ENCODE measurements at places on chromosomes 3 and 15. TPM values are rescaled to one million over a fixed set of nuclear protein-coding genes. Genes with fewer than 3 reads are reported as not detected.

DNA sequence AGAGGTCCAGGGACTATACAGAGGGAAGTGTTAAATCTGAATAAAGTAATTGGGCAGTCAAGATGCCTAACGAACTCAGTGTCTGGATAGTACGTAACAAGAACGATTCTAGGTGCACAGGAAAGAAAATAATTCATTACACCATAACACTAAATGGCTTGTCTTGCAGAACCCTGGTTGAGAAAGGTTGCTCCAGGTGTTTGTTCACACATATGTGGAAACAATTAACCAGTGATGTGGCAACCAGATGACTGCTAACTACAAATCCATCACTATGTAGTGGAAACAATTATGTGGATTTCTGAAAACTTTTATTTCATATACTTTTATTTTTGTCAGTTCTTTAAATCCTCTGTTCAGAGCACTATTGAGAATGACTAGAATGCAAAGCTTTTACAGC, 10.4 kb upstream of the HDC start:
- H3K27me3 ChIP-seq: no peaks in the 10 kb centered on the region
- no peak overlapping the region for H3K27ac ChIP-seq
- H3K4me1 ChIP-seq: no peaks in the 10 kb centered on the region
- no peaks in the 10 kb centered on the region for H3K36me3 ChIP-seq

DNA sequence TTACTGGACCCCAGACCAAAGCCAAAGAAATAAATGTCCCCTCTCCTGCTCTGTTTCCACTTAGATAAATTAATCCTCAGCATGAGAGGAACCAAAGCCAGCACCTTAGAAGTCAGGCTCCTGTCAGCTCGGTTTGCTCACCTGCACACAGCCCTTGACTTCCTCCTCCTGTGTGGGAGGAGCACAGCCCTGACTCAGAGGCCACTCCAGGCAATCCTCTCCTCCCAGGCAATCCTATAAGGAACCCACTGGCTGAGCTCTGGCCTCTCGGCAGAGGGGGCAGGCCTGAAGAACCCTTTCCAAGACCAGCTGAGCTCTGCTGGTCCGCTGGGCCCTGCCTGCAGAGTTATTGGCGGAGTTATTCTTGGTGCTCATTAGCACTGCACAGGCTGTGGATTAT, 30.8 kb downstream of the LIPC start:
- DNase-seq: no peak
- no peaks in the 10 kb centered on the region for H3K27me3 ChIP-seq
- H3K4me3 ChIP-seq: no peak overlapping the region
- no peak overlapping the region for H3K27ac ChIP-seq

DNA sequence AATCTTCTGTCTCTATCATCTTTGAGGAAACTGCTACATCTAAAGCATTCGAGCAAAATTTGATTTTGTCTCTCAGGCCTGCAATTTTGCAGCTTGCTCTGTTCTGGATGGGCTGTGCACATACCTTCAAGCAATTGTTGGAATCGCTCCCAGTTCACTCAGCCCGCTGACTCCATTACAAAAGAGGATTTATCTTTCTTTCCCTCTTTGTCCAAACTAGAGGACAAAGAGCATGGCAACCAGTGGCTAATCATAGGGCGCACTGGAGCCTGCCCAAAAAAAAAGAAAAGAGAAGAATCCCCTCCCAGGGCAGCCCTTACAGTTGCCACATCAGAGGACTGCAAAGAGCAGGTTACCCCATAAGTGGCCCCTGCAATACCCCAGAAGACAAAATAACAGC, 49.0 kb upstream of the DUT start:
- no peaks in the 10 kb centered on the region for H3K4me1 ChIP-seq
- H3K36me3 ChIP-seq: no peaks in the 10 kb centered on the region
- H3K4me3 ChIP-seq: no peak overlapping the region
- H3K27ac ChIP-seq: no peak overlapping the region
- no peaks in the 10 kb centered on the region for H3K27me3 ChIP-seq

DNA sequence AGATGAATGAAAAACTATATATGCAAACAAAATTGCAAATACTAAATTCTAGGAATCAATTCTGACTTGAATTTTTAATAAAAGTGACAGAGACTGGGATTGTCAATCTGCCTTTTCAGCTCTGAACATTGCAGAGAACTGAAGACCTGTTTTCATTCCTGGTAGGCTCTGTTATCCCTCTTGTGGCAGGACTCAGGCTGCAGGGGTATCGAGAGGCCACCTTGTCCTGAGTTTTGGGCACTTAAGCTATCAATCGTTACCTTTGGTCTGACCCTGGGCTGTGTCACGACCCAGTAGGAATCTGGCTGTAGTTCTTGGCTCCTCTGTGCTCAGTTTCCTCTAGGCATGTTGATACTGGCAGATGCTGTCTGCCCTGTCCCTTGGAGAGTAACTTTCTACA, 238.0 kb downstream of the CACNA2D3 start:
- H3K4me3 ChIP-seq: no peak overlapping the region
- H3K36me3 ChIP-seq: peaks cover 2% of the 10 kb centered on the region
- H3K27ac ChIP-seq: no peak overlapping the region

GRCh38 chr3:170907637-170908234, 701 bp downstream of the EIF5A2 start:
- H3K4me1 ChIP-seq: no peaks in the 10 kb centered on the region
- no peak for DNase-seq
- H3K36me3 ChIP-seq: no peaks in the 10 kb centered on the region
- no peaks in the 10 kb centered on the region for H3K27me3 ChIP-seq
- H3K4me3 ChIP-seq: peak overlapping the region; percentile 61
- peak overlapping the region; percentile 69 for H3K27ac ChIP-seq

Gene GATA2
- total RNA-seq: 43.0 TPM

Gene CATSPER2
- total RNA-seq: 0.51 TPM

Gene NAALADL2
- total RNA-seq: 0.26 TPM

Gene TTC21A
- total RNA-seq: 2.8 TPM

Gene SACM1L
- 73.8 TPM for total RNA-seq

Gene AHSG
- not detected for total RNA-seq
